Activated CD8-positive, alpha-beta memory T cell treated with anti-CD3 and anti-CD28 coated beads for 4 hours (primary cell): ENCODE measurements at places on chromosomes 2 and 18.
A peak's percentile ranks its signal among the peaks of the same experiment; 100 is the strongest.

- DNase-seq, result no peak
Measured at GRCh38 chr2:12824778-12825379, 108.1 kb downstream of the TRIB2 start.

DNA sequence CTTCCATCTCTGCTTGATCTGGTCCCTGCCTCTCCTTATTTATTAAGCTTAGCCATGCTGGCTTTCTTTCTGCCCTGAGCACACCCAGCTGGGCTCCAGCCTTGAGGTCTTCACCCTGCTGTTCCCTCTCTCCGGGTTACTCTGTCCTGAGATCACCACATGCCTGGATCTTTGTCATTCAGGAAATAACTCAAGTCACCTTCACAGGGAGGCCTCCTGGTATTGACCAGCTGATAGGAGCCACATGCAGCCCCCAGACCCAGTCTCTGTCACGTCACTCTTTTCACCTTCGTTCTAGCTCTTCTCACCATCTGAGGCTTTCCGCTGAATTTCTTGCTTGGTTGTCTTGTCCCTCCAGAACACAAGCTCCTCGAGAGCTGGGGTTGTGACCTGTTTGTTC, 114.4 kb downstream of the TSN start:
- DNase-seq, result no peak

GRCh38 chr2:5976531-5977065, 284.4 kb downstream of the SOX11 start:
- DNase-seq, result no peak

GRCh38 chr18:61400716-61401115, 67.5 kb downstream of the CDH20 start:
- no peak for DNase-seq

- no peak for DNase-seq
Measured at GRCh38 chr2:14633461-14634181, 1.1 kb downstream of the LRATD1 start.

DNA sequence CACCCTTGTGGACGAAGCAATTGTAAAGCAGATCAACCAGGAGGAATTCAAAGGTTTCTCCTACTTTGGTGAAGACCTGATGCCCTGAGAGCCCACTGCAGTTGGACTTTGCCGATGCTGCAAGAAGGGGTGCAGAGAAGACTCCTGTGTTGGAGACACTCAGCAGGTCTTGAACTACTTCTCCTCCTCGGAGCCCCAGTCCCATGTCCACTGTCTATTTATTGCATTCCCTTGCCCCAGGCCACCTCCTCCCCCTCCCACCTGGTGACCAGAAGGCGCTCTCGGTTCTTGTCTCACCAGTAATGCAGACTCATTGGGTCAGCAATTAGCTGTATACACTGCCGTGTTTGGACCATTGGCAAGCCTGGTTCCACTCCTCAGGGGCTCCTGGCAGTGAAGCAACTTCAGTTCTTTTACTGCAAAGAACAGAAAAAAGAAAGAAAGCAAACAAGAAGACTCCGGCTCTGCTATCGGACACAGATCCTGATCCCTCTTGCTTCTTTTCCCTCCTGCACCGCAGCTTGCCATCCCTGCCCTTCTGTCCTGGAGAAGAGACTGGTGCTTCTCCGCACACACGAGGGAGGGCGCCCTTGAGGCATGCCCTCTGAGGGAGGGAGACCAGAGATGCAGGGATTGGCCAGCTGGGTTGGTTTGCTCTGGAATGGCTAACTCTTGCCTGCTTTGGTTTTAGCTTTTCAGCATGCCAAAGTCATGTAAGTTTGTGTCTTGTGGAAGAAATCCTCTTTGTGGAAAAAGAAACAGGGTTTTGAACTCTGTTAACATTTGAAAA, 112.2 kb upstream of the EPAS1 start:
- no peak for DNase-seq

- DNase-seq, result no peak
Measured at GRCh38 chr18:29154758-29155725, 978.1 kb upstream of the CDH2 start.

DNA sequence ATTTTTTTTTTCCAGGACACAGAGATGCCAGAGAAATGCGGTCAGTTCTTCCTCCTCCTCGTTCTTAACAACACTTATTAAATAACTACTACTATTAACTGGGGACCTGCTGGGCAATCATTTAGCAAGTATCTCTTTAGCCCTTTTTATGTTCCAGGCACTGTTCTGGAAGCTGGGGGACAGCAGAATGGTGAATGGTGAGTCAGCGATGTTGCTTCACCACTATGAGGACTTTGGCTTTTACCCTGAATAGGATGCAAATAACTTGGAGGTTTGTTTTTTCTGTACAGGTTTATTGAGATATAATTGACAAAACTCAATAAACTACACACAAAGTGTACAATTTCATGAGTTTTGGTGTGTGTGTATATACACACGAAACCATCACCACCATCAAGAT, 179.9 kb upstream of the MSH6 start:
- DNase-seq, result no peak

GRCh38 chr2:280650-281110, 7.2 kb downstream of the ALKAL2 start:
- DNase-seq, result no peak

DNA sequence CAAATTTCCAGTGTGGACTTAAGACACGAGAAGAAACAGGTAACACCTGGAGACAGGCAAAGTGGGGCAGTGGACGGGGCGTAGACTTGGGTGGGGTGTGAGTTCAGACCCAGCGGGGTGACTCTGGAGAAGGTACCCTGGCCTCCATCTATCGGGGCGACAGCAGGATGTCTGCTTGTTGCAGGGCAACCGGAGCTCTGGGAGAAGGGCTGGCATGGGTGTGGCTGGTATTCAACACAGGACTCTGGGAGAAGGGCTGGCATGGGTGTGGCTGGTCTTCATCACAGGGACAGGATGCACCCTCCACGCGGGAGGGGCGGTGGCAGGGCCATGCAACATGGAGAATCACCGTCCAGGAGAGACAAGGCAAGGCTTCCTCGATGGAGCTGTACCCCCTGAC, 198.5 kb downstream of the HDAC4 start:
- DNase-seq, result no peak

- no peak for DNase-seq
Measured at GRCh38 chr2:12533337-12534005, 183.3 kb upstream of the TRIB2 start.

- no peak for DNase-seq
Measured at GRCh38 chr2:20072436-20073158, 21.2 kb upstream of the LAPTM4A start.

DNA sequence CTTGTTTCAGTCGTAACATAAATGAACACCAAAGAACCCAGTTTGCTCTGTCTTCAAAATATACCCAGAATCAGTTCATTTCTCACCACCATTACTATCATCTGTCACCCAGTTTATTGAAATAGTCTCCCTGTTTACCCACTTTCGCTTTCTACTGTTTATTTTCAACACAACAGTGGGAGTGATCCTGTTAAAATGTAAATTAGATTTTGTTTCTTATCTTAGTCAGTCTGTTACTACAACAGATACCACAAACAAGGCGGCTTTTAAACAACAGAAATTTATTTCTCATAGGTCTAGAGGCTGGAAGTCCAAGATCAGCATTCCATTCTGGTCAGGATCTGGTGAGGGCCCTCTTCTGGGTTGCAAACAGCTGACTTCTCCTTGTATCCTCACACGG, 74.8 kb downstream of the ARHGAP15 start:
- DNase-seq, result no peak

DNA sequence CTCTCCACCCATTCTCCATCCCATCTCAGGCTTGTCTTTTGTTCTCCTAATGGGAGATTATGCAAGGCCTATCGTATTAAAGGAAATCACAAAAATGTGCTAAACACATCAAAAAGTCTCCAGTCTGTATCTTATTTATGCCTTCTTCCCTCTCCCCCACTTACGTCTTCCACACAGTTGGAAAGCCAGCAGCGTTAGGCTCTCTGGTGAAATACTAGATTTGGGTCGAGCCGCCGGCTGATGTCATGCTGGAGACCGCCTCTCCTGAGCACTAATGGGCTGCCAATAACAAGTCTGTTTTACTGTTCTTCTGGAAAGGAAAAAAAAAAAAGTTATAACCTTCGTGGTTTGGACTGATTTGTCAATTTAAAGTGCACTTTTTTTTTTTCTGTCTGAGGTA, 182.7 kb upstream of the SIX2 start:
- DNase-seq, result no peak

DNA sequence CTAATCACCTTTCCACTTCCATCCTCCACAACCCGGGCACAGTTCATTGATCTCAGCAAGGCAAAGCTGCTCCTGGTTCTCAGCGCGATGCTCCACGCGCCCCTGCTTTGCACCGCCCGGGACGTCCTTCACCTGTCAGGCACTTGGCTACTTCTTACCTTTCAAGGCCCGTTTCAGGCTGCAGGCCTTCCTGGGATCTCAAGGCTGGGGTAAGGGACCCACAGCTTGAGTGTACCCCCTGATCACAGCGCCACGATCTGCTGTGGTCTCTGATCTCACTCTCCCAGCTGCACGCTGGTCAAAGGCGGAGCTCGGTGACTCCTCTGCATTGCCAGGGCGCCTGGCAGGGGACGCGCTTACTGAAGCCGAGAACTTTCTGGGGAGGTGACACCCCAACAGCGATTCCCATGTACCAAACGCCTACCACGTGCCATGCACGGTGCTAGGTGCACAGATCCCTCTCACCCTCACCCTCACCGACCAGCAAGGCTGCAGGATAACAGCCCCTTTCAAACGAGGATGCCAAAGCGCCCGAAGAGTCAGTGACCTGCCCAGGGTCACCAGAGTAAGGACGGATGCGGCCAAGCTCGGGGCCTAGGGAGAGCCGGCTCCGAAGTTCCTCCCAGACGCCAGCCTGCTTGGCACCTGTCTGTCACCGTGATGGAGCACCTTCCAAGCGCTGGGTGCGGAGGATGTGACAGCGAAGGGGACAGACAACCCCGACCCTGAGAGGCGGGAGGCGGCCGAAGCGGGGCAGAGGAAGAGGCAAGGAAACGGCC, 818 bp downstream of the ITGB1BP1 start:
- DNase-seq, result peak; percentile 4

DNA sequence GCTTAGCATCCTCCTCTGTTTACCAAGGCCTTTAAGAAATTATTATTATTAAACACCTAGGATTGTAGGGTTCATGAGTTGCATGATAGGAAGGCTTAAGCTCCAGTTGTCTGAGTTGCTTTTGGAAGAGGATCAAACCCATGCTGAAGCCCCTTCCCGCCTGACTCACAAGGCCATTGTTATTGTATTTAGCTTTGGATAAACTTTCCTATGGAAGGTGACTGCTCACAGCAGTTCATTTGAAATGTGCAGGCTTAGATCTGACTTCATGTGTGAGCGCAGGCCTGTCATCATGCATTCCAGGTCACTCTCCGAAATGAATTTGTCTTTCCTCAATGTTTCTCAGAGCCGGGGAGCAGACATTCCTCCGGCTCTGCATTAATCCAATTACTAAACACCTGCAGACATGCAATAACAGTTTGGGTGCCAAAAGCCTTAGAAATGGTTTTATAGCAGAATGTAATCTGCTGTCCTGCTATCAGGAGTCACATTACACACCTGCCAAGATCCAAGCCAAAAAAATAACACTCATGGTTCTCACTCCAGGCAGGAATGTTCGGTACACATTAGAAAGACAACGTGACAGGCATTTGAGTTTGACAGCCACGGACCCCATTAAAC, 119.9 kb downstream of the OSR1 start:
- DNase-seq, result no peak

DNA sequence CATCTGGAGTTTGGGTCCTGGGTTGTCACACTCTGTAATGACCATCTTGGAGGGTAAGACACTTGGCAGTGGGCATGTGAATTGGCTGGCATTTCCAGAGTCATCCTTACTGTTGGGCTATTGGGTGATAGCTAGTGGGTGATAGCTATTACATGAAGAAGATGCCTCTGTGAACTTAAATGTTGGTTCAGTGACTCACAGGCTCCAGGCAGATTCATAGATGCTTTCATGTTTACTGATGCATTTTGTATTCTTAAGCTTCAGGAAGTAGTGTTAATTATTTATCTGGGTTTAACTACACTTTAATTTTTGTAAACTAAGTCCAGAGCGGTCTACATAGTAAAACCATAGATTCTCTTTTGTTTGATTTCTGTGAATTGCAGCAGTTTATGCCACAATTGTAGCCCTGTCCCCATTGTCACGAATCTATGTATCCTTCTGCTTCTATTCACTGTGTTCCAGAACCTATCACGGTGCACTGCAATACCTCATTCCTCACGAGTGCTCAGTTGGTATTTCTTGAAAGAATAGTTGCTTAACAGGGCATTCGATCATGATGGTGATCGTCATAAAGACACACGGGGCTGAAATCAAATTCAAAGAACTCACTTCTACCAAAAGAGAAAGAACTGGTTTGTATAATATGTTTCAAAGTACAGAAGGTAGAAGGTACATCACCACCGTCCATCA, 79.7 kb downstream of the GBX2 start:
- DNase-seq, result no peak

- no peak for DNase-seq
Measured at GRCh38 chr2:149333636-149334035, 3.2 kb downstream of the LYPD6 start.

DNA sequence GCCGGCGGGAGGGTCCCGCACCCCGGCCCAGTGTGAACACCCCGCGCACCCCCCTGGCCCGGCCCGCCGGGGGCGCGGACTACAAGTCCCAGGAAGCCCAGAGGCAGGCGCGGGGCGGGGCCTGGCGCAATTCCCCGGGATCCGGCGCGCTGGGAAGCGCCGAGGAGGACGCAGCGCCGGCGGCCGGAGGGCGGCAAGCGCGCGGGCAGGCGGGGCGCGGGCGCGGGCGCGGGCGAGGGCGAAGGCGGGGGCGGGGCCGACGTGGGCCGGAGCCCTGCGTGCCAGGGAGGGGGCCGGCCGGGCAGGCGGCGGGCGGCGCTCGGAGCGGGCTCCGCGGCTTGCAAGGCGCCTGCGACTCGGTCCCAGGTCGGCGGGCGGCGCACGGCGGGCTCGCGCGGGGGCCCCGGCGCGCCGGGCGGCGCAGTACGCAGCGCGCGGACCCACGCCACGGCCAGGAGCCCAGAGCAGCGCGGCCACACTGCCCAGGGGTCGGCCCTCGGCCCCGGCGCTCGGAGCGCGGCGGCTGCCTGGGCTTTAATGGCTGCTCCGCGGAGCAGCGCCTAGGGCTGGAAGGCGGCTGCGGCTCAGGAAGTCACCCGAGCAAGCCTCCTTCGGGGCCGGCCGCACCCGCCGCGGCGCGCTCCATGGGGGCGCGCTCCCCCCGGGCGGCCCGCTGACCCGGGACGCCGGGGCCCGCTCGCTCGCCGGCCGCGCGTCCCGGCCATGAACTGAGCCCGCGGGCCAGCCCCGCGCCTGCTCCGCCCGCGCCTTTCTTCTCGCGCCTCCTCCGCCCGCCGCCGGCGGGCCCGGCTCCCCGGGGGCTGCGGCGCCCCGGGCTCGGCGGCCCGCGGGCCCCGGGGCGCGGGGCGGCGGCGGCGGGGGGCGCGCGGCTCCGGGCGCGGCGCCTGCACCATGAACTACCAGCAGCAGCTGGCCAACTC, at the start of gene AGAP1:
Gene AGAP1, plus strand, starts transcription at position 269 of the 941 bp plus-strand sequence.
- no peak for DNase-seq

- no peak for DNase-seq
Measured at GRCh38 chr2:241850544-241851324, 8.0 kb downstream of the PDCD1 start.

GRCh38 chr2:73907840-73908452, 15.1 kb downstream of the ACTG2 start:
- no peak for DNase-seq
